ENCODE measurements at places on chromosomes 6 and 20.

DNA sequence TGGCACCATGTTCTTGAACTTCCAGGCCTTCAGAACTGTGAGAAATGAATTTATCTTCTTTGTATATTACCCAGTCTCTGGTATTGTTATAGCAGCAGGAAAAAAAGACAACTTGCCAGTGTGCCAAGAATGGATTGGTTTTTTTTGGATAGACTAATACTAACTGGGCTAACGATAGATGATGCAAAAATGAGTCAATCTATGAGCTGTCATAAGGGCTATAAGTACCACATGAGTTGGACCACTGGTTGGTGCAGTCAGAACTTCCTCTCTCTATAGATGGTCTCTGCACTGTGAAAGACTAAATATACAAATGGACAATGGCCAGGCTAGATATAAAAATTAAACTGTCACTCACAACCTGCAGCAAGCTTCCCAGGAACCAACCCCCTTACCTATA is 87.6 kb upstream of the COL21A1 start:
- no peaks in the 10 kb centered on the region for H3K36me3 ChIP-seq
- H3K4me1 ChIP-seq = peaks cover 16% of the 10 kb centered on the region
- no peak overlapping the region for H3K27ac ChIP-seq
- no peak overlapping the region for H3K4me3 ChIP-seq
- no peaks in the 10 kb centered on the region for H3K27me3 ChIP-seq

GRCh38 chr6:43509142-43509983 is 783 bp downstream of the LRRC73 start:
- H3K27me3 ChIP-seq = no peaks in the 10 kb centered on the region
- peak overlapping the region; percentile 63 for H3K27ac ChIP-seq
- peak overlapping the region; percentile 86 for H3K4me3 ChIP-seq
- no peak for DNase-seq
- H3K4me1 ChIP-seq = peaks cover 28% of the 10 kb centered on the region

DNA sequence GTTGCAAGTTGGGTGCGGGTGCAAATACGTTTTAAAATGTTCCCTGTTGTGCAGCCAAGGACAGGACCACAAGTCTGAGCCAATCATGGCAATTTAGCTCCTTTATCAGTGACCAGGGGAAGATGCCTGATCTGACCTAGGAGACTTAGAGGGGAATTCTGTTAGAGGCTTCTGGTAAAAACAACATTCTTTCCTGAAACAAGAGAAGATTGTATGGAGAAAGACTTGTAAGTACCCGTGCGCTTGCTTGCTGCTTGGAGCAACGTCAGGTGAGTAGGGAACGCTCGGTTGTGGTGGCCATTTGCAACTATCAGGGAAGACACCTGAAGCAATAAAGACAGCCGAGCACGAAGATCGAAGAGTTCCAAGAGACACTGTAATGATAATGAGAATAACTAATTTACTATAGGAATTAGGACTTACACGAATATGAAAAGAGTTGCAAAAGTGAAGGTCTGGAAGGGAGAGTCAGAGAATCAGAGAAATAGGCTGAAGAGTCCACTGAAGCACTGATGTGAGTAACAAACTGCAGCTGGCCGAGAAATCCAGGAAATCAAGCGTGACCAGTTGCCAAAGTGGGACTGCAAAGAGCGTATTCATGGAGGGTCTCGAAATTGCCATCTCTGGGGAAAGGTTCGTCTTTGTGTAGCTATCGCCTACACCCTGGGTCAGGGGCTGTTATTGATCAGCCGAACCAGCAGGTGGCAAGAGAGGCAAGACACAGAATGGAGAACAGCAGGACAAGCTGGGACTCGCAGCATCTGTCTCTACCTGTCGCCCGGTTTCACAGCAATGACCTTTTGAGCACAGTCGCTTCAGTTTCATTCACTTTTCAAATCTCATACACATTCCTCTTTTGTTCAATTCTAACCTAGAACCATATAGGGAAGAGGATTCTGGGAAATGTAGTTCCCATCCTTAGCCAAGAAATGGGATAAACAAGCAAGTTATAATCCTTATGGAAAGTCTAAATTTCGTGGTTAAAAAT is 26.1 kb downstream of the LOC128125822 start:
- H3K4me3 ChIP-seq = peak overlapping the region; percentile 36
- H3K36me3 ChIP-seq = no peaks in the 10 kb centered on the region
- no peaks in the 10 kb centered on the region for H3K27me3 ChIP-seq
- peak overlapping the region; percentile 10 for H3K27ac ChIP-seq
- peak; percentile 80 for DNase-seq
- H3K4me1 ChIP-seq = no peaks in the 10 kb centered on the region

DNA sequence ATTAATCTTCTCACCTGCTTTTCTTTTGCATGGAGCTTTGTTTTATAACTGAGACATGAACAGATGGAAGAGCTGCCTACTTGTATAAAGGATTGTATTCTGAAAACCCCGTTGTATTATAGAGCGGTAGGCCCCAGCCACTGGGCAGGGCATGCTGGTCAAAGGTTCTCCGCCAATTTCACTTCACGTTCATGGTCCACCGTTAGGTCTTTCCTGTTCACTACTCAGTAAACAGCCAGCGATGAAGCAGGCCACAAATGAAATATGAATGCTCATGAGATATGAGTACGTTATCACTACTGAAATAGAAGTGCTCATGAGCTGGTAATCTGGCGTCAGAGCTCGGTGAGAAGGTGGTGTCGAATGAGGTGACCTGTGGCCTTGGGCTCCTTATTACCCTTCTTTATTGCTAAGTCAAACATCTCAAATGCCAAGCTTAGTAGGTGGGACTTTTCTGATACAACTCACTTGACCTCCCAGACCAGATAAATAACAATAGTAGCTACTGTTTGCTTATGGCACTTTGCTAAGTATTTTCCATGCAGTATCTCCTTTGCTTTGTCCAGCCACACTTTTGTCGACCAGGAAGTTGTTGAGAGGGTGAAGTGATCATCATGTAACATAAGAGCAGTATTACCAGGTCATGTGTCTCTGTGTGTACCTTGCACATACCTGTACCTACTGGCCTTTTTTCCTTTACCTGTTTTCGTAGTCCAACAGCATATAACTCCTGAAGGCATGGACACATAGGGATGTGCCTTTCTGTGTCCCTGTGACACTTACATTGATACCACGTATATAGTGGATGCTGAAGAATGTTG is 16.7 kb downstream of the EDN3 start:
- no peaks in the 10 kb centered on the region for H3K27me3 ChIP-seq
- H3K4me1 ChIP-seq = no peaks in the 10 kb centered on the region
- DNase-seq = no peak
- no peaks in the 10 kb centered on the region for H3K36me3 ChIP-seq

GRCh38 chr20:437787-438486 is 24.4 kb downstream of the TBC1D20 start:
- no peaks in the 10 kb centered on the region for H3K27me3 ChIP-seq
- peaks cover 74% of the 10 kb centered on the region for H3K36me3 ChIP-seq
- no peaks in the 10 kb centered on the region for H3K4me1 ChIP-seq
- DNase-seq = no peak

- no peaks in the 10 kb centered on the region for H3K4me1 ChIP-seq
- H3K27ac ChIP-seq = no peak overlapping the region
- no peaks in the 10 kb centered on the region for H3K27me3 ChIP-seq
- H3K36me3 ChIP-seq = no peaks in the 10 kb centered on the region
- DNase-seq = no peak
- no peak overlapping the region for H3K4me3 ChIP-seq
Observed at GRCh38 chr6:164947164-164947563, 362.2 kb downstream of the C6orf118 start.

- no peaks in the 10 kb centered on the region for H3K27me3 ChIP-seq
- no peaks in the 10 kb centered on the region for H3K4me1 ChIP-seq
- no peak overlapping the region for H3K27ac ChIP-seq
- no peak for DNase-seq
Observed at GRCh38 chr6:150775415-150776203, 89.9 kb upstream of the MTHFD1L start.

GRCh38 chr6:134123666-134124208 is 71.3 kb upstream of the SLC2A12 start:
- no peaks in the 10 kb centered on the region for H3K36me3 ChIP-seq
- H3K27me3 ChIP-seq = no peaks in the 10 kb centered on the region
- DNase-seq = no peak
- no peaks in the 10 kb centered on the region for H3K4me1 ChIP-seq
- no peak overlapping the region for H3K27ac ChIP-seq

Measured in sigmoid colon (tissue), 7 donors.